ENCODE measurements at places on chromosomes 5 and 9.

GRCh38 chr5:108459769-108460168, 77.9 kb upstream of the FBXL17 start:
- no peak for DNase-seq

GRCh38 chr5:175666216-175666615, 8.3 kb downstream of the HRH2 start:
- no peak for DNase-seq

DNA sequence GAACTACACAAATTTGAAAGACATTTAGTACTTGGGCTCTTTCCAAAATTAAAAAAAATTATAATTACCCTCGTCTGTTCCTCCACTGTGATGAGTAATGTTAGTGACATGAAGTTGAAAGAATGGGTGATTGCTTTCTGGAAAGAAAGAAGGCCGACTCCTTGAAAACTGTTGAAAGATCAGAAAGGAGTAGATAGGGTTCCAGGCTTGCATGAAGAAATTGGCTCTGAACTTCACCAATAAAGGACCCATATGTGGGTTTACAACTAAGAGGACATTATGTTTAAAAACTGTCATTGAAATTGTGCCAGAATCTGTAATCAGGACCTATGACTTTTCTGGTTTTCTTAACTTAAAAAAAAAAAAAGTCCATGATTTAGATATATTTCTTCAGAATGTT, 20.7 kb upstream of the MOCS2 start:
- DNase-seq = no peak

GRCh38 chr9:33466565-33467495, 6.9 kb downstream of the NOL6 start:
- peak; percentile 40 for DNase-seq

DNA sequence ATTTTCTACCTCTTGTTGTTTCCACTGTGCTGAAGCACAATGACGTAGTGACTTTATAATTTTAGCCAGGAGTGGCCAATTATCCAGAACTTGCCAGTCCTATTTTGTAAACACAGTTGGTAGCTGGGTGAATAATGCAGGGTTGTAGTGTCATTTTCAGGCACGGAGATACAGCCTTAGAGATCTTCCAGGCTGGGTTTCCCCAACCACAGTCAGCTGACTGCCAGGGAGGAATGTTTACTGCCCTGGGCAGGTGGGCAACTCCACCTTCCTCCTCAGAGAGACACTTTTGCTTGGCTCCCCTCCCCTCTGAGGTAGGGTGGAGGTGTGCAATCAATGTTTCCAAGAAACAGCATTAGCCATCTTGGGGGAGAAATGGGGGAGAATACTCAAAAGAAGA, 228.1 kb upstream of the NR4A3 start:
- DNase-seq = no peak

DNA sequence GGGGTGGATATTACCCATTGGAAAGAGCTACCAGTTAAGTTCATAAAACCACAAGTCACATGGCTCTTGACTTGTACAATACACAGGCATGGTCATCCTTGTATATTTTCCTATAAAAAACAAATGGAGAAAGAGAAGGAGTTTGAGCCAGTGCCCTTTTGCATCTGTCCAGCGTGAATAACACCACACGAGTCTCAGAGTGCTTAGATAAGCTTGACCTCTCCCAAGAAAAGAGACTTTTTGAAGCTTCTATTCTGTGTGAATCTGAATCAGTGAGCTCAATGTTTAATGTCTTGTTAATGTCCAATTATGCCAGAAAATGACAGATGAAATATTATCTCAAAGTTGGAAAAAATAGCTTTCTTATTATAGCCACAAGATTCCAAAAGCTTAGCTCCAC, 30.9 kb upstream of the LPAR1 start:
- no peak for DNase-seq

- DNase-seq = no peak
Observed at GRCh38 chr5:118728191-118728590, 260.2 kb downstream of the DTWD2 start.

DNA sequence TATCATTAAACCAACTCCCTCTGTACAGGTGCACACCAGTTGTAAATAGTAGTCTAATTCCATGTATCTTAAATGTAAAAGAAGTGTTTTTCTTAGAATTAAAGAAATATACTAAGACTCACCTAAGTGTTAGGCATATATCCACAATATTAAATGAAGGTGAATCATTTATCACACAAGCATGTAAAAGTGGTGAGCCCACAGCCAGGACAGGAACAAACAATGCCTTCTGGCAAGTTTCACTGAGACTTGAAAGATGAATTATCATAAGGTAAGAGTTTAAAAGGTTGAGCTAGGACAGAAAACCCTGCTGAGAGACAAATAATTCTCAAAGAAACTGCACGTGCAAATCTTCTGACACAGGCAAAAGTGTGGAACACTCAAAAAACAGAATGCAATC, 832.5 kb downstream of the TAF11L14 start:
- DNase-seq = no peak

DNA sequence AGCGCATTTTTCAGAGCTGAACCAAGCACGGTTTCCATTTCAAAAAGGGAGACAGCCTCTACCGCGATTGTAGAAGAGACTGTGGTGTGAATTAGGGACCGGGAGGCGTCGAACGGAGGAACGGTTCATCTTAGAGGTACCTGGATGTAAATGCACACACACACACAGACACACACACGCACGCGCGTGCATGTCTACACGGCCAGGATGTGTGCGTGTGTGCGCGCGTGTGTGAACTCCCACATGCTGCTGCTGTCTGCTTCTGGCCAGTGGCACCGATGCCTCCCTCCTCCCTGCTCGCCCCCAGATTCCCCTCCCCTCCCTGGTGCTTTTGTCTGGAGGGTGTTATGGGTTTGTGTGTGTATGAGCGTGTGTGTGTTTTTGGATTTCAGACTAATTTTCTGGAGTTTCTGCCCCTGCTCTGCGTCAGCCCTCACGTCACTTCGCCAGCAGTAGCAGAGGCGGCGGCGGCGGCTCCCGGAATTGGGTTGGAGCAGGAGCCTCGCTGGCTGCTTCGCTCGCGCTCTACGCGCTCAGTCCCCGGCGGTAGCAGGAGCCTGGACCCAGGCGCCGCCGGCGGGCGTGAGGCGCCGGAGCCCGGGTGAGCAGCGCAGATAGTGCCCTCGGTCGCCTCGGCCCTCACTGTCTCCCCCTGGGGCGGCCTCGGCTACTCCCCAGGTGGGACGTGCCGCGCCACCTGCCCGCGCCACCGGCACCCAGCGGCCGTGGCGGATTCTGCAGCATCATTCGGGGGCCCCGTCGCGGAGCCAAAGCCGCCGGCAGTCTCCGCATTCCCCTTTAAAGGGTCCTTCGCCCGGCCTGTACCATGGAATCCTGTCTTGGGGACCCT, at the start of gene NTRK2:
Gene NTRK2 (plus strand): TSS at position 442 of the 850 bp plus-strand sequence. CDS start 1,020 bp downstream, outside the sequence.
- DNase-seq = no peak

GRCh38 chr5:157561110-157561509, 14.5 kb downstream of the ADAM19 start:
- no peak for DNase-seq

All from stimulated activated CD4-positive, alpha-beta T cell treated with anti-CD3 and anti-CD28 coated beads, TNF-alpha, amount 100 ng/mL, for 4 hours (primary cell).